ENCODE measurements at places on chromosomes 1 and 21.

DNA sequence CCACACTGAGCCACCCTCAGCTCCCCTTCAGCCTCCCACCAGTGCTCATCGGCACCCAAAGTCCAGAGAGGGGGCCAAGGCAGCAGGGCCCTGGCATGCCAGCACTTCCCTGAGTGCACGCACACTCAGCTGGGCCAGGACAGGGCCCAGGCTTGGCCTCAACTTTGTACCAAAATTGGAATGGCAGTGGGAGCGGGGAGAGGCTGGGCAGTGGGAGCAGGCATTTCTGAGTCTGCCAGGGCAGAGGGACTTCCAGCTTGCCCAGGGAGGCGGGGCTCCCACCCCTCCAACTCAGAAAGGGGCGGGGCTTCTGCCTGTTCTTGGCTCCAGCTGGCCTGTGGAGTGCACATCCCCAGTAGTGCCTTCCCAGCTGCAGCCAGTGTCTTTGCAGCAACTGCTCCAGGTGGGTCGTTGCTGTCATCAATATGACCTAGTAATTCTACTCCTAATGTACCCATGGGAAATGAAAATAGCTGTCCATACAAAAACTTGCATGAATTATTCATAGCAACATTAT lies 10.3 kb upstream of the SNX7 start:
- no peak for DNase-seq

- no peak for DNase-seq
These were observed 6.5 kb downstream of the WLS start for GRCh38 chr1:68225781-68226180.

GRCh38 chr21:37682966-37683365 lies 233.3 kb downstream of the KCNJ6 start:
- no peak for DNase-seq

GRCh38 chr1:155206891-155207805 lies 549 bp downstream of the THBS3 start:
- DNase-seq = peak; percentile 91

GRCh38 chr1:18134324-18135046 lies 26.9 kb downstream of the IGSF21 start:
- no peak for DNase-seq

GRCh38 chr1:115245227-115245626 lies 92.8 kb downstream of the NGF start:
- no peak for DNase-seq

- no peak for DNase-seq
These were observed 775 bp downstream of the TMEM125 start for GRCh38 chr1:43270421-43271095.

DNA sequence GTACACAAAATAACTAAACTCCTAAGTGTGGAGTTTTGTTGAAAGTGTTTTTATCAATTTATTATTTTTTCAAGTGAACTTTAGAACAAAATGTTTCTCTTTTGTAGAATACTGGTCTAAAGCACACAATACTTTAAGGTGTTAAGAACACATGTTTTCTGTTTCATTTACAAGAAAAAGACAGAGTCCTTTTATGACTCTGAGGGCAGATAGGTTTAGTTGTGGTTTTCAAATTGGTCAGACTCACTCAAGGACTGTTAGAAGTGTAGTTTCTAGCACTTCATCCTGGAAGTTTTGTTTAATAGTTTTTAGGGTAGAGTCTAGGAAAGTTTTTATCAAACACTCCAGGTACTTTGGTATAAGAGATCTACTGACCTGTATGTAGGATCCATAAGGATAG lies 376.5 kb downstream of the LRRIQ3 start:
- DNase-seq = peak; percentile 31

GRCh38 chr1:100735244-100735643 lies 15.7 kb downstream of the VCAM1 start:
- DNase-seq = no peak

DNA sequence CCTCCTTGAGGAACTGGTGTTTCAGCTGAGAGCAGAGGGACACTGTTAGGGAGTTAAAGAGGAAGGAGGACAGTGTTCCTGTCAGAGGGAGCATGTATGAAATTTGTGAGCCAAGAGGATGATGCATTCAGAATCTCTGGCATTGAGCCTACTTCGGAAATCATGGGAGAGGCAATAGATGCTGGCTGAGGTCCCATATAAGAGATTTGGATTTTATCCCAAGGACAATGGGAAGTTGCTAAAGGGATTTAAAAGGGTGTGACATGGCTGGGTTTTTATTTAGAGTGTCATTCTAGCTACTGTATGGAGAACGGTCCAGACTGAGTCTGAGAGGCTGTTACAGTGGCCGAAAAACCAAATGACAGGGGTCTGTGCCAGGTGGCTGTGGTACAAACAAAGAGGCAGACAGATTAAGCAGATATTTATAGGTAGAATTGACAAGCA lies 403.2 kb upstream of the B3GALT2 start:
- no peak for DNase-seq

DNA sequence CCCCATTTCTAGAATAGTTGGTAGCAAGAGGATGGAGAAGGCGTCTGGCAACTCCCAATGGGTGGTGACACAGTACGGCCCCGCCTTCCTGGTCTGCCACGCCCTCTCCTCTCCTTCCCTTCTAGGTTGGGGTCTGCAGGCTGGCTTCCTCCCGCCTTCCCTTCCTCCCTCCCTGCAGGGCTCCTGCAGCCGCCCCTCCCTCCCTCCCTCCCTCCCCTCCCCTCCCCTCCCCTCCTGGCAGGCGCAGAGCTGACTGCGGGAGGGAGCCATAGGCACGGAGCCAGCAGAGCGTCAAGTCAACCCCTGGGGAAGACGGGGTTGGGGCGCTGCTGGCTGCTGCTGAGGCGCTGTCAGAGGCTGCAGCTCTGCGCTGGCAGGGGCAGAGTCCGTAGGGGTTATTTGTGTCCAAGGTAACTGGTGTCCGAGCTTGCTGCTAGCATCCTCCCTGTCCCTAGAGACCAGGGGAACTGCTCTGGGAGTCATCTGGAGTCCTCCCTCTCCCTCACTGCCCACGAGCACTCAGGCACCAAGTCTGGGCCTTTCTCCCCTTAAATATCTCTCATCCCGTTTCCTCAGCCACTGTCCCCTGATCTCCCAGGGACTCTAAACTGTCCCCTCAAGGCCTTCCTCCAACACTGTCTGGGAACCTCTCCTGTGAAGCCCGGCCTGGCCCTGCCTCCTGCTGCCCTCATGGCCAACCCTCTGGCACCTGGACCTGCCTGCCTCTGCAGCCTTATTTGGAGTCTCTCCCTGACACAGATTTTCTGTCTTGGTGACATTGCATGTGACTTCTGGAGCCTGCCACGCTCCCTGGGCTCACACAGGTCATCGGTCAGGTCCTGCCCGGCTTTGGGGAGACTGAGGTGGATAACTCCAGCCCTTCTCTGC lies 57.4 kb upstream of the ACOT11 start:
- DNase-seq = no peak

GRCh38 chr1:63326473-63327380 lies 4.4 kb downstream of the FOXD3 start:
- no peak for DNase-seq

- no peak for DNase-seq
These were observed 2.6 kb downstream of the PFDN2 start for GRCh38 chr1:161115132-161115711.

DNA sequence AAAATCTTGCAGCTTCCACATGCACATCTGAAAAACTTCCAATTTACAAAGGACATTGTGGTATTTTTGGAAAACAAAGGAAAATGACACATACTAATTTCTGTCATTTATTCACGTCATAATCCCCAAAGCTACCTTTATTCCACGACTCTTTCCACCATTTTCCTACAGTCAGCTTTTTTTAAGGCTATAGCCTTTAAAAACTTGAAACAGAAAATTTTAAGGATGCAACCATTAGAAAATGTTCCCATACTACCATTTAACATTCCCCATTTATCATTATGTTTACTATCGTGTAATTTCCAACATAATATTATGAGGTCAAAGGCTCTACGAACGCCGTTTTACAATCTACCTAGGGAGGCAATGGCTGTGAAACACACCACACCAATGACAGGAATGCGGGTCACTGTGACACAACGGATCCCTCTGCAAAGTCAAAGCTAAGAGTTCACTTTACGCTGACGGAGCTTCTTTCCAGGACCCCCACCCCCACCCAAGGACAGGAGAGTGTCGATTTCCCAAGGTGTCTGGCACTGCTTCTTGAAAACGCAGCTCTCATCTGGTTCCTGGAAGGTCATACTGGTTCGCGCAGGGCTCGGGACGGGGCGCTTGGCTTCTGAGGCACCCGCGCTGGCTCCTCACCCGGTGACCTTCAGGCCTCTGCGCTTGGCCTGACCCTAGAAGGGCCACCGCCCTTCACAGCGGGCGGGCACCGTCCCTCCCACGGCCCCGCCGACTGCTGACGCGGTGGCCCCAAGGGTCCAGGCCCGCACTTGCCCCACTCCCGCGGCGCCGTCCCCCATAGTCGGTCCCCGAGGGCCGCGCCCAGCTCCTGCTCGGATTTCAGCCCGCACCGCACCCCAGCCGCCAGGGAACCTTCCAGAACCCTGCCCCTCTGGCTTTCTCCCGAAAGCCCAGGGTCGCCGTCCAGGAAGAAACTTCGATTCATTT lies 50.5 kb upstream of the ATF3 start:
- no peak for DNase-seq

- DNase-seq = no peak
These were observed 72.2 kb downstream of the NME7 start for GRCh38 chr1:169295425-169295824.

DNA sequence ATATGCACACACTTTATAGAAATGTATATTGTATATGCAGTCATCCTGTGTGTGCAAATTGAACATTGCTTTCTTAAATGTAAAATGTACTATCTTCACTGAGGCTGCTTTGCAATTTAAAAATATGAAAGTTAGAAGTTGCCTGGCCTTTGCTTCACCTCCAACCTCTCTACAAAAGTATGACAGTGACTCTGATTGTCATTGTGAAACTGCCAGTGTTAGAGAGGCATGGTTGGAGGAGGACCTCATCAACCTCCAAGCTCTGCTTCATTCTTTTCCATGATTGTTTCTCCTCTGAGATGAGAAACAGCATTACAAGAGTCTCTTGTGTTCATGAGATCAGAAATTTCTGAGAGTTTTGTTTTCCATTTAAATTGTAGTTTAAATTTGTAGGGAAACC lies 185.5 kb downstream of the ZC3H11B start:
- no peak for DNase-seq

DNA sequence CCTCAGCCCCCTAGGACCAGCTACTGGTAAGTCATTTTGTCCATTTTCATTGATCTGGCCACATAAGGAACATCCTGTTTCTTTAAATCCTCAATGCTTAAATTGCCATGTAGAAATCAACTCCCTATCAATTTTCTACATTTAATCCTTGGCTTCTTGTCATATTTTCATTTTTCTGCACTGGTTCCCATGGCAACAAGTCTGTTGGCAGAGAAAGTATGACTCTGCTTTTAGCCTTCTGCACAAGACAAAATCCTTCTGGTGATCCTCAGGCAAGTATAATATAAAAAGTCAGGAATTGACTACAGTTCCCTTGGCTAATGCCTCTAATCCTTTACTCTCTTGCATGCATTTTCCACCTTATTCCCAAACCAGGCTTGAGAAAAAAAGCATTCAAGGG lies 65.0 kb downstream of the LRRC40 start:
- DNase-seq = no peak

DNA sequence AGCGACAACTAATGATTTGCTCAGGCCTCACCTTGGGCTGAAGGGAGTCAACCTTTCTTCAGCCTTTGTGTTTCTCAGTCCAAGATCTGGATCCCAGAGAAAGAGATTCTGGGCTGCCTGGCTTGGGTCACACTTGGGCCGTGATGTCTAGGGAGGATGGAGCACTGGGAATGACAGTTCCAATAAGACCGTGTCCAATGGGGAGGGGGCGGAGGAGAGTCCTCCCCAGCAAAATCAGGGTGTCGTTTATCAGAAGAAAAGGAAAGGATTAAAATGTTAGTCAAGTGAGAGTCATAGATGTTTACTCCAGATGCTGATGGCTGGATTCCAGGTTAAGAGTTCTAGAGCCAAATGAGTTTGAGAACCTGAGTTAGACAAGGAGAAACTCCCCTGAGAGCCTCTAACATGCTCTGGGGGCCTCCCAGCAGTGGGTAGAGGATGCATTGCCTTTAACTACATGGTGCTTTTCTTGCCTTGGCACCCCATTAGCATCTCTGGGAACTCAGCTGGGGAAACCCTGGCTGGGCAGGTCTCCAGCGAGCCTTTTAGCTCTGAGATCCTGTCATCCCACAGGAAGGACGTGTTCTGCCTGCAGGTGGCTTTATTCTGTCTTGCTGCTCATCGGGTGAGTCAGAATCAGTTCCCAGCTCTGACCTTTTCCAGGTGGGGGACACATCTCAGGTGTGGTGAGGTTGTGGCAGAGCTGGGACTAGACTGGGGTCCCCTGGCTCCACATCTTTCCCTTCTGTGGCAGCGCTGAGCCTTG lies 22.2 kb downstream of the NIPAL3 start:
- DNase-seq = no peak

- DNase-seq = no peak
These were observed 108.8 kb downstream of the DYRK1A start for GRCh38 chr21:37475186-37475868.

DNA sequence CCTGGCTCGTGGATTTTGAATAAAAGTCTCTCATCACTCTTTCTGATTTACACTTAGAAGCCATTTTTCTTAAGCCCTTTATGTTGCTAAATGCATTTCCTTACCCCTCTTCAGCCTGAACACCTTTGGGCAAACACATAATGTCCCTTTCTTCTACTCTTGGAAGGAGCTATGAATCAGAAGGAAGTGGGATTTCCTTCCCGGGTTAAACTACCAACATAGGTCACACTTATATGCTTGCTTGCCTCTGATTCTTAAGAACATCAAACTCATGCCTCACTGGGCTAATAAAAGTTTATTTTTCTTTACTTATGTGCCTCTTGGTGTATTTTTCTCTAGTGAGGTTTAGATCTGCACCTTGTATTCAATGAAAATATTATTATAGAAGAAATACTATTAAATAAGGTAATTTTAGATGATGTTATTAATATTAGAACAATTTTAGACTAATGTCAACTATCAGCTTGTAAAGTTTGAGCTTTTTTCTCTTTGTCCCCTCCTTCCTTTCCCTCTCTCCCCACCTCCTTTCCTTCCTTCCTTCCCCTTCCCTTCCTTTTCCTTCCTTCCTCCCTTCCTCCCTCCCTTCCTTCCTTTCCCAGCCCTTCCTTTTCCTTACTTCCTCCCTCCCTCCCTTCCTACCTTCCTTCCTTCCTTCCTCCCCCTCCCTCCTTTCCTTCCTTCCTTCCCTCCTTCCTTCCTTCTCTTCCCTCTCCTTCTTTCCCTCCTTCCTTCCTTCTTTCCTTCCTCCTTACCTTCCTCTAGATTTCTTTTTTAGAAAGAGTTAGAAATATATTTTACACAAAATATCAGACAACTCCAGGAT lies 66.5 kb upstream of the KCNJ6 start:
- no peak for DNase-seq

GRCh38 chr1:59638231-59638711 lies 176.5 kb upstream of the HOOK1 start:
- no peak for DNase-seq

GRCh38 chr1:156803086-156803851 lies 13.4 kb downstream of the SH2D2A start:
- no peak for DNase-seq

DNA sequence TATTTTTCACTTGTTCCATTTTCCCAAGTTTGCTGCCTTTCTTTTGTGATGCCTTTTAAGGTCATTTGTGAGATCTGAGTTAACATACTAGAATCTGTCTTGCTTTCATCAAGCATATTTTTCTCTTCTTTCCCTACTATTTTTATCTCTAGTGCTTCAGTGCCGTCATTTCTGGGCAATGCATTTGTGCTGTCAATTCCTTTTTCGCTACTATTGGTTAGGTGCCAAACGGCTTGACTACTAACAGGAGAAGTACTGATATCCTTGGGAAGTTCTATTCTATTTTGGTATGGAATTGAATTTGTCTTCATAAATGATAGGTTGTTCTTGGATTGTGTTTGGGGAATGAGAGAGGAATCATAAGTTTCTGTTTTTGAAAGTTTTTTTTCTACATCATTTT lies 42.2 kb downstream of the LRRC53 start:
- DNase-seq = no peak

GRCh38 chr1:36350659-36351226 lies 27.3 kb upstream of the EVA1B start:
- DNase-seq = no peak

All from MM.1S (cell line).